ENCODE measurements at places on chromosomes 2 and 18. TPM values are rescaled to one million over a fixed set of nuclear protein-coding genes. Genes with fewer than 3 reads are reported as not detected.

DNA sequence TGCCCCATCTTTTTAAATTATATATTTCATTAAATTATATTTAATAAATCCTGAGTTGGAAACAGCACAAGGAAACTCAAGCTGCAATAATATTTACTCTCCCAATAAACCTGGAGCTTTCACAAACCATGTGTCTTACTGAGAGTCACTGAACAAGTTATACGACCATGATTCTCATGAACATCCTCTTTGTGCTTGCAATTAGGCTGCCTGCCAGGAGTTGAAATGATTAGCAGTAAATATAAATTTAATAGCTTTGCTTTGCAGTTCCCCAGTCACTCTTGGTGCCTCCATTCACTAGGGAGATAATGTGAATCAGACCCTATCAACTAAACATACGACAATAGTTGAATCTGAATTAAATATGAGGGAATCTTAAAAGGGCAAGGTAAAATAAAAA is 905.1 kb downstream of the NRXN1 start:
- DNase-seq = no peak

DNA sequence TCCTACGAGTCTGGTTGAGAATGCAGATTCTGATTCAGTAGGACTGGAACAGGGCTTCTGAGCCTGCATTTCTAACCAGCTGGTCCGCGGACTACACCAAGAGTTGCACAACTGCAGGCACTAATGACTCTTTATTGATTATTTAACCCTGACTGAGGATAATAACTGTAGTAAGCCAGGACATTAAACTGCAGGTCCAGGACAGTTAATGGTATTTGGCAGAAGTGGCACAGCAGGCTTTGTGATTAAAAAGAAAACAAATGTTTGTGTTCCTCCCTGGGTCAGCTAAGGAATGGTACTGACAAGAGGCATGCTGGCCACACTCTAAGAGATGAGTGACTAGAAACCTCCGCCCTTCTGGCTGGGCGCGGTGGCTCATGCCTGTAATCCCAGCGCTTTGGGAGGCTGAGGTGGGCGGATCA is 59.4 kb downstream of the ALPK2 start:
- DNase-seq = no peak

Gene TBR1
- total RNA-seq = under 0.01 TPM

DNA sequence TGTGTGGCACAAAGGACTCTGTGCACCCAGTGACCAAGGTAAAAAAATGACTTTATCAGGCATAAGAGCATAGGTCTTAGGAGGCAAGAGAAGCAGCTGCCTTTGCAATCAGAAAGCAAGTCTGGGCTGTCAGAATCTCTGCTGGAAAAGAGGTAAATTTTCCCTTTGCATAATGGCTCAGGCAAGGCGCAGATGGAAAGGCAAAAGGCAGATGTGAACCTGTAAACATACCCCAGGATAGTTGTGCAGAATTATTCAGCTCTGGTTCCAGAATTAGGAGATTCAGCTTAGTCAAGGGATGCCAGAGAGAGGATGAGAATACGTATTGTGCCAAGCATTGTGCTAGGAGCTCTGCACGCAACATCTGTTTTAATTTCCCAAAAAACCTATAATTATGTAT is 258.7 kb downstream of the CLIP4 start:
- no peak for DNase-seq

DNA sequence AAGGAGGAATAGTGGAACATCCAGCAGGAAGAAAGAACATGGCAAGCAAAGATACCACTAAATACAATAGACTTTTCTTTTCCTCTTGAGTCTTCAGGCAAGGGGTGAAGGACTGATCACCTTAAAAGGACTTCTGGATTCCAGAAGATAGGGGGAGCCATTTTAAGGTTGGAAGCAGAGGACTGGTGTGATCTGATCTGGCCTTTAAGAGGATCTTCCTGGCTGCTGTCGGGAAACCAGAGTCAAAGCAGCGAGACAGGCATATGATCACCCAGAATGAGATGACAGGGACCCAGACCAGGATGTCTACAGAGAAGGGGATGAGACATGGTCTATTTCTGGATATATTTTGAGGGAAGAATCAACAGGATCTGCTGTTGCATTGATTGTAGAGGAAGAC is 558.0 kb downstream of the STK39 start:
- DNase-seq = no peak

Gene AQP4
- not detected for total RNA-seq

GRCh38 chr2:216090369-216090786 is 8.7 kb downstream of the TMEM169 start:
- DNase-seq = no peak

Gene CYTIP
- total RNA-seq = not detected

Gene ZSWIM2
- total RNA-seq = not detected

DNA sequence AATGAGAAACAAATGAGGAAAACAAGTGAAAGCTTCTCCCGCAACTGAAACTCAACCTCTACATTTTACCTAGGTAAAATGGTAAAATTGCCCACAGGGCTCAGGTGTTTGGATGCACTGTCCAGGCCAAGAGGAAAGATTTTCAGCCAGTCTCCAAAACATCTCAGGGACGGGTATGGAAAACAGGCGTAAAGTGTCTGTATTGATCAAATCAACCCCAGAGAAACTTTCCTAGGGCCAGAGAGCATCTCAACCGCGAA is 361 bp upstream of the HAT1 start:
- DNase-seq = no peak

DNA sequence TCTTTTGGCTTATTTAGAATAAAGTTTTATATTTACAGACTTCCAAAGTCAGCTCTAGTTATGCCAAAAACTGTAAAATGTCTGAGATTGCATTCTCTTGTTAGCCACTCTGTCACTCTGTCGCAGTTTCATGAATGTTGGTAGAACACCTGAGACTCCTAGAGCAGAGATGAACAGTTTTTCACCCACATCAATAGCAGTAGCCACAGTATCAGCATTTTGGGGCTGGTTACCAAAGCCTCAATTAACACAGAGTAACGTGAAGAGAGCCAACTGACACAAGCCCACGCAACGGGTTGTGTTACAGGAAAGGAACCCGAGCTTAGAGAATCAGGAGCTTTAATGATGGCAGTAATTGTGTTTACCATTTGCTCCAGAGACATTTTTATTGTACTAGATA is 443.0 kb upstream of the SLC39A10 start:
- DNase-seq = no peak

DNA sequence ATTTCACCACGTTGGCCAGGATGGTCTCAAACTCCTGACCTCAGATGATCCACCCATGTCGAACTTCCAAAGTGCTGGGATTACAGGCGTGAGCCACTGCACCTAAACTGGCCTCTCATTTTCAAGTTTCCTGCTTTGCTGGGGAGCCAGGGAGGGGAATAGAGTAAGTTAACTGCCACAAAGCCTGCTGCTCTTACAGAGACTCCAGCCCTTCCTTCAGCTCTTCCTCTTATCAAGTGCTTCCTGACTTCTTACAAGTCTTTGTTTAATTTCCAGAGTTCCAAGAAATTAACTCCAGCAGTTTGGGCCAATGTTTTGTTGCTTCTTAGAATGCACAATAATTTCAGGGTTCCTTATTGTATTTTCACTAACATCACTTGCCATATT is 24.3 kb upstream of the UBE2F start:
- peak; percentile 19 for DNase-seq

DNA sequence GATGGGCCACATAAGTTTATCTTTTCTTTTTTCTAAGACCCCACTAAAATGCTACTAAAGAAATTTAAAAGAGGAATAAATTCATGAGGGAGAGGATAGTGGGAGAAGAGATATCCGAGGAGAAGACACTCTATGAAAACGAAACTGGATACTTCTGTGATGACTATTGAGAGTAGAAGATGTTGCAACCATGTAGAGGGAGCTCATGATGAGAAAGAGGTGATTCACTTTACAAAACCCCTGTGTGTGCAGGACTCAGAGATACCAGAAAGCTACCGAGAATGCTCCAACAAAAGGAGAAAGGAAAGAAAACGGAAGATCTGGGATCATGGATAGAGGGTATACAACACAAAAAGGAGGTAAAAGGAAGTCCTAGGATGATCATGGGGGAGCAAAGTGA is 34.9 kb downstream of the SLC38A11 start:
- peak; percentile 22 for DNase-seq

Gene CTLA4
- total RNA-seq = 0.44 TPM

- DNase-seq = no peak
Measured at GRCh38 chr2:86592547-86593230, 29.4 kb upstream of the CHMP3 start.

Gene KIF1A
- under 0.01 TPM for total RNA-seq

DNA sequence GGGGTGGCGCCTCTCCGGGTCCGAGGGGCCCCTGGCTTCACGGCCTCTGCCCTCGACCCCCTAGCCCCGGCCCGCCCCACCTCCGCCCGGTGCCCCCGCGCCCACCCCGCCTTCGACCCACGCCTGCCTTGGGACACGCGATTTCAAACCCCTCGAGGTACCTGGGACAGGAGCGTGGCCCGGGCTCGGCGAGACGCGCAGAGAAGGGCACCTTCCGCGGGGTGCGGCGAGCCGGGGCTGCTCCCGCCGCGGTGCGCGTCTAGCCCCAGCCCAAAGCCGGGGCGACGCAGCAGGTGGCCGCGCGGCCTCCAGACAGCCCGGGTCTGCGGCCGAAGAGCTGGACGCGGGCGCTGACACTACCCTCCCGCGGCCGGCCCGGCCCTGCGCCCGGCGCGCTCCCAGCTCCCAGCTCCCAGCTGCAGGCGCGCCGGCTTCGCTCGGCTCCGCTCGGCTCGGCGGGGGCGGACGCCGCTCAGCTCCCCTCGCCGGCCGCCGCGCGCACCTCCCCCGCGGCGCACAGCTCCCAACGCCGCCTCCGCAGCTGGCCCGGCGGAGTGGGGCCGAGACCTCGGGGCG is at the start of gene CRACDL:
Gene CRACDL (minus strand): TSS at position 449 of the 576 bp plus-strand sequence. CDS start 89,425 bp downstream, outside the sequence.
- DNase-seq = peak; percentile 65

Gene B3GNT7
- total RNA-seq = 4.4 TPM

GRCh38 chr2:211347328-211347727 is 790.9 kb downstream of the CPS1 start:
- no peak for DNase-seq

Gene ANKRD62
- not detected for total RNA-seq

- DNase-seq = no peak
Measured at GRCh38 chr2:143608063-143608423, 478.8 kb downstream of the ARHGAP15 start.

Gene ERFE
- total RNA-seq = under 0.01 TPM

Gene GATA6
- total RNA-seq = 0.44 TPM

GRCh38 chr2:149346272-149346671 is 15.9 kb downstream of the LYPD6 start:
- DNase-seq = no peak

Gene CTNNA2
- not detected for total RNA-seq

Gene CGREF1
- 1.7 TPM for total RNA-seq

GRCh38 chr2:176854878-176855277 is 357.7 kb upstream of the HNRNPA3 start:
- DNase-seq = no peak

DNA sequence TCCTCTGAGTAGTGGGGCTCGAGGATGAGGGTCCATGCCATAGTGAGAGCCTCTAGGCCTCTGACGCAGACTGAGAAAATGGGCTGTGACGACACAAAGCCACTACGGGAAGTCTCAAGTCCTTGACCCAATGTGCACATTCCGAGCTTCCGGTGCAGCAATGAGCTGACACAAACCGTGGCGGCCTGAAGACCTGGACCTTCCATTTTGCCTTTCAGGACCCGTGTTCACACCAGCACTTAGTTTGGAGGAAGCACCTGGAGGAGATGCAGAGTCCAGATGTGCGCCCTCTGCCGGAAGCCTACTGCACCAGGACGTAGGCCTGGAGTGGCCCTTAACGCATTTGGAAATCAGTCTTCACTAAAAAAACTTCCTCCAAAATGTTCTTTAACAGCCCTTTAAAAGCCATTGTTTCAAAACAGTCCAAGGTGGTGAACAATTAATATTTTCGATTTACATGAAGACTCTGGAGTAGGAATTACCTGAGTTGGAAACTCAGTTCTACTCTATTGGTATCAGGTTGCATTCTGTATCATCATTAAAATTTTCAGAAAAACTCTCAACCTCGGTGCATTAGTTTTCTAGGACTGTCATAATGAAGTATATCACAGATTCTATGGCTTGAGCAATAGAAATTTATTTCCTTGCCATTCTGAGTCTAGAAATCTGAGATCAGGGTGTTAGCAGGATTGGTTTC is 33.9 kb downstream of the BMP10 start:
- peak; percentile 86 for DNase-seq

DNA sequence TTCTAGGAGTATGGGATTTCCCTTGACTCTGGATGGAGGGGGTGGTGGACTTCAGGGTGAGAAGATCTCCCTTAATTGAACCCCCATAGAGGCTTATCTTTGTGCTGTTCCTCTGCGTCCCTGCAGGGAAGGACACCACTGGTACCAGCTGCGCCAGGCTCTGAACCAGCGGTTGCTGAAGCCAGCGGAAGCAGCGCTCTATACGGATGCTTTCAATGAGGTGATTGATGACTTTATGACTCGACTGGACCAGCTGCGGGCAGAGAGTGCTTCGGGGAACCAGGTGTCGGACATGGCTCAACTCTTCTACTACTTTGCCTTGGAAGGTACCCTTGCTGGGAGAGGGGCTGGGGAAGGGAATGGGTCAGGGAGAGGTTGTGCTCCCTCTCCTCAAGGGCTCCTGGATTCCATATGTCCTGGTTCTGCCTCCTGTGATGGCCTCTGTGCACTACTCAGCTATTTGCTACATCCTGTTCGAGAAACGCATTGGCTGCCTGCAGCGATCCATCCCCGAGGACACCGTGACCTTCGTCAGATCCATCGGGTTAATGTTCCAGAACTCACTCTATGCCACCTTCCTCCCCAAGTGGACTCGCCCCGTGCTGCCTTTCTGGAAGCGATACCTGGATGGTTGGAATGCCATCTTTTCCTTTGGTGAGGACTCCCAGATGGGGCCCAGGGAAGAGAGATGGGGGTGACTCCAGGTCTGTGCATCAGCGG is 19.3 kb downstream of the PRKAG3 start:
- DNase-seq = no peak

Gene NFE2L2
- 38.1 TPM for total RNA-seq

- no peak for DNase-seq
Measured at GRCh38 chr2:101478181-101479001, 3.5 kb upstream of the RFX8 start.

DNA sequence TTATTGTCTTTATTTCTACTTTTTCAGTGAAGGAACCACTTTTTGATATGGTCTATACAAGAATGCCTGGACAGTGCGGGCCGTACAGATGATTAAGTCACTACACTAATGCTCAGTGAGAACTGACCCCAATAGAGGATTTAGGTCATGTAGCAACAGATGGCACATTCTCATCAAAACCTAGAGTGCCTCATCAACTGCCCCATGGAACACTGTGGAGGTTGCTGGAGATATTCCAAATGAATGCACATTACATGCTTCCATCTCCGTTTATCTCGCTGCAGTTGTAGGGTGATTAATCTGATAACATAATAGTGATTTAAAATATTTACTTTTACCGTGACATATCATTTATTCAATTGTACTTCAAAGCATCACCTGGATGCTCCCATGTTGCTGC is 41.8 kb upstream of the COPS8 start:
- no peak for DNase-seq

DNA sequence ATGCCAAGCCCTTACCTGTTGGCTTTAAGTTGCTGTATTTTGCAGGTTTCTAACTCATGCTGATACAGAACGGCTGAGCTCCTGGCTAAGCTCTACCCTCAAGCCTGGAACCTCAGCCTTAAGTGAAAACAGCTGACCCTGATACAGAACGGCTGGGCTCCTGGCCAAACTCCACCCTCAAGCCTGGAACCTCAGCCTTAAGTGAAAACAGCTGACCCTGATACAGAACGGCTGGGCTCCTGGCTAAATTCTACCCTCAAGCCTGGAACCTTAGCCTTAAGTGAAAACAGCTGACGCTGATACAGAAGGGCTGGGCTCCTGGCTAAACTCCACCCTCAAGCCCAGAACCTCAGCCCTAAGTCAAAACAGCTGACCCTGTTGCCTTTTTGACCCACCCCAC is 17.6 kb upstream of the DNER start:
- DNase-seq = no peak
